Breast epithelium (tissue), 4 donors: ENCODE measurements at places on chromosomes 4 and X.

DNA sequence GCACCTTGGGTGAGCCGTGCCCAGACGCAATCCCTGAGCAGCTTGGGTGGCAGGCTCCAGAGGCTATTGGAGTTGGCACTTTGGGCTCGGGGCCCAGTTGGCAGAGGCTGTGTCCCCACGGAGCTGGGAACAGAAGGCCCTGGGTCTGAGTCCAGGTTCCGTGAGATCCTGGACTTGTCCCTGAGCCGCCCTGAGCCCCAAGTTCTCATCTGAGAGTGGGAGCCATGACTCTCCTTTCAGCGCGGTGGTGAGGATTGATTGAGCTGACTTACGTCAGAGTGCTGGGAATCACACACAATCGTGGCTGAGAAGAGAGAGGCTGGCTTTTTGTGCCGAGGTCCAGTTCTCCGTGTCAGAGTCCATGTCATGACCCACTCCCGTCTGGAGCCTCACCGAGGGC lies 98.0 kb downstream of the PSAPL1 start:
- no peak for DNase-seq

GRCh38 chr4:147899512-147899911 lies 167.6 kb downstream of the ARHGAP10 start:
- DNase-seq = no peak

DNA sequence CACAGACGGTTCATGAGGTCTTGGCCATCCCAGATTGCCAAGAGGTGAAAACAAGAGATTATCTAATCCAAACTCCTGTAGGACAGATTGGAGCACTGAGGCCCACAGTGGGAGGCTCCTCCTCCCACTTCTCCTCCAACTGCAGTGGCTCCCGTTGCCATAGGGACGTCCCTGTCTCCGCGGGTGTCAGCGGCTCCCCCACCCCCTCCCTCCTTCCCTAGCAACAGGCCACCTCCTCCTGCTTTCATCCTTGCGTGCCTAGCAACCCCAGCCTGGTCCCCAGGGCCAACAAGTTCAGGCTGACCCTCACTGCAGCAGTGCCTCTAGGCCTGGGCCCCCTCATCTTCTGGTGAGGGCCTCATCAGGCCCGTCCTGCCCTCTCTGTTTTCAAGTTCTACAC lies 6.8 kb upstream of the IQSEC2 start:
- no peak for DNase-seq

DNA sequence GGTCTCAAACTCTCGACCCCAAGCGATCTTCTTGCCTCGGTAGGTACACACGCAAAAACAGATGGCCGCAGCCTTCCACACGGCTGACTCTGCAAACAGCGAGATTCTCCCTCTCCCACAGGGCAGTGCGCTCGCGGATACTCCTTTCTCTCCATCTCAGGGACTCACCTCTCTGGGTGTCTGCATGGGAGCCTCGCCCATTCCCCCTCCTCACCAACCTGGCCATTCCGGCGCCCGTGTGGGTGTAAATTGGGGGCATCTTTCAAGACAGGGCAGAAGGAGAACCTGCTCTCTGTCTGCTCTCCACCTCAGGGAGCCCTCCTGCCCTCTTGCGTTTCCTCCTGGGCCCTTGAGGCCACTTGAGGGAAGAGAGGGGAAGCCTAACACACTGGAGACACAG lies 4.4 kb downstream of the CTAG2 start:
- DNase-seq = no peak

DNA sequence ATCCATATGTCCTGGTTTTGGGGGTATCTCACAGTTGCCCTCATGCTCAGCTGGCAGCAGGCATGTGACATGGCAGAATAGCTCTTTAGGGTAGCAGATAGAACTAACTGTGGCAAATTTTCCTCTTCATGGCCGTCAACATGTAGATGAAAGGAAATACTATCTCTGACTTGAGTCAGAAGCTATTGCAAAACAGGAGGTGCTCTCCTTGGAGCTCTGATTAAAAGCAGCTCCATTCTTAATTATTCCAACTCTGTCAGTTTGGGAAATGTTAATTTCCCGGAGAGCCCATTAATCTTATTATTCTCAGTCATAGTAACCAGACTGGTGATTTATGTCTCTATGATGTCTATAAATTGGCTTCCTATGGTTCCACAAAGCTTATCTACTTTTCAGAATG lies 18.2 kb downstream of the IL13RA1 start:
- no peak for DNase-seq
